Stimulated activated CD8-positive, alpha-beta memory T cell treated with anti-CD3 and anti-CD28 coated beads, Interleukin-15, amount 100 ng/mL, for 1 hour (primary cell): ENCODE measurements at places on chromosomes 2 and 18.

DNA sequence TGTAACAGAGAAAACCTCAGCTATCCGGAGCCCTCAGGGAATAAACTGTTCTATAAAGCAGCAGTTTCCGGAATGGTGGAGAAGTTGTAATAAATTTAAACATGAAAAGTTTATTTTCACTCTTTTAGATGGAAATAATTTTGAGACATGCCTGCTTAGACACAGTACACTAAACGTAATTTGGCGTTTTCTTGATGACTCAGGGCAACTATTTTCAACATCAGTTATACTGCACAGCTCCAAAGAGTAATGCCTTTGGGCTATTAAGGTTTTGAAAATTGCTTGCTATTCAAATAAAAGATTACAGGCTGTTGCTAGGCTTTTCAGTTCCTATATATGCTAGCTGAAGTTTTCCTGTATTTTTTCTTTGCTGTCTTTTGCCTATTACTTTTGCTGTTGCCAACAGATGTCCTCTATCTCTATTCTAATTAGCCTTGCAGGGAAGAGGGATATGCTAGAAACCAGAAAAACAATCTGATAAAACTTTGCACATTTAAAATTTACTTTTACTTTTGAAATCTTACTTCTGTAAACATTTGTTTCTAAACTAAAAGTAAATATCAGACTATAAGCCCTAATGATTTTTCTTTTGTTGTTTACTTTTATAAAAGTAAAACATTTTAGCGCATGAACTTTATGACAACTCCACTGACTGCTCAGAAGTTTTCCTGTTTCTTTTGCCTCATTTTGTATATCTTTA, 113.4 kb upstream of the WDSUB1 start:
- DNase-seq: no peak

- DNase-seq: no peak
Observed at GRCh38 chr2:200476836-200477235, 33.0 kb downstream of the KCTD18 start.

DNA sequence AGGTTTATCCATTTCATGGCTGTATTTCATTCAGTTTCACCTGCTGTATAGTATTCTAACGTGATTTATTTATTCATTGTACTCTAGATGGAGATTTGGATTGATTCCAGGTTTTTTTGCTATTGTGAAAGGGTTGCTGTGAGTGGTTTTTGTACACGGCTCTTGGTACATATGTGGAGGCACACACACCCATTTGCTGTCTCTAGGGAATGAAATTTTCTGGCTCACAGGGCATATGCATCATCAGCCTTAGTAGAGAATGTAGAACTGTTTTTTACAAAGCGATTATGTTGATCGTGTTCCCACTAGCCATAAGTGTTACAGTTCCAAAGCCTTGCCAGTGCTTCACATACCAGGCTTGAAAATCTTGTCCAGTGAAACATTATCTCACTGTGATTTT, 5.1 kb downstream of the SPTBN1 start:
- no peak for DNase-seq

DNA sequence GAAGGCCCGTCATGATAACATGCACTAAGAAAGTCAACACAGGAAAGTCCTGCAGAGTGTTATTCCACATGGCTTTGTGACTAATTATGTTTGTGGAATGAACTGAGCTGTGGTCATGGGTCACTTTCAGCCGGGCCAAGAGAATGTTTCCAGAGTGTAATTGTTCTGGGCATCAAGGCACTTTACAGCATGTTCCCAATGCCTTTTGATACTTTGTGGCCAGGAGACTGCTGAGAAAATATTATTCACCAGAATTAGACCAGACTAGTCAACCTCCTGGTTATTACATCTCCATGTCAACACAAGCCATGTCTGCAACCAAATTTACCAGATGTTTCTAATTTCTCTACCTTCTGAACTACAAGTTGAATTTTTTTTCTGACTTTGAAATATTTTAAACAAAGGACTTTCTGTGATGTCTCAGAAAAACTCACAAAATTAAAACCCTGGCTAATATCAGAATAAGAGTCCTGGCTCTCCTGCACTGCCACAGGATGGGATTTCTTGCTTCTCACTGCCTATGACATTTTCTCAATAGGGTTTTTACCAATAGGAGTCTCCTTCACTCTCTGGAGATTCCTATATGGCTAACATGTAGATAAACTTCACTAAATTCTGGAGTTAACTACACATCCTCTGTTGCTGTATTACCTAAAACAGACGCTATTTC, 90.6 kb upstream of the WDR75 start:
- DNase-seq: no peak

DNA sequence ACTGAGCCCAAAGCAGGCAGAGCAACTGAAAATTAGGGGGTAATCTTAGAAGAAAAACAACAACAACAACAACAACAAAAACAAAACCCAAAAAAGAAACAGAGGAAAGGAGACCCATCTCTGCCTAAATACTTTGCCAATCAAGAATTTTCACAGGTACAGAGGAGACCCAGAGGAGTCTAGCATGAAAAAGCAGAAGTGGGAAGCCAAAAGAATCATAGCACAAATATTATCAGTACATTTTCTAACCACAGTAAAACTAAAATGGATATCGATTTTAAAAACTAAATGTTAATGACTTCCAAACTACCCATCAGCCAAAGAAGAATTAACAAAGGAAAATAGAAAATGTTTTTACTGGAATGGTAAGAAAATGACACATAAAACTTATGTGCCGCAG, 148.1 kb downstream of the BAZ2B start:
- no peak for DNase-seq

GRCh38 chr18:79962835-79963657, 1.4 kb upstream of the HSBP1L1 start:
- DNase-seq: no peak

DNA sequence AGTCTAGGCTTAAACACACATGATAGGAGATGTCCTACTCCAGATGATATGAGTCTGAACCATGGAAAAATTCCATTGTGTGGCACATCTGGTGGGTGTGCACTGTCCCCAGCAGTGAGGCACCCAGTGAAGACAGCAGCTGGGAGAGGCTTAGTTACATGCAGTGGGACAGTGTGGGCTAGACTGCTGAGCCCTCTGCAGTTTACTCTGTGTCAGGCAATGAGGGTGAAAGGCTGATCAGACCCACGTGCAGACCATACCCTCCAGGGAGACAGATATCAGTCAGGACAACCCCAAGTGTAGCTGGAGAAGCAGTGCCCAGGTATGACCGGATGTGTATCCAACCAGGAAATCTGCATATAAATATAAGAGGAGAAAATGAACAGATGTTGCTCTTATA, 13.4 kb downstream of the IL37 start:
- DNase-seq: no peak

DNA sequence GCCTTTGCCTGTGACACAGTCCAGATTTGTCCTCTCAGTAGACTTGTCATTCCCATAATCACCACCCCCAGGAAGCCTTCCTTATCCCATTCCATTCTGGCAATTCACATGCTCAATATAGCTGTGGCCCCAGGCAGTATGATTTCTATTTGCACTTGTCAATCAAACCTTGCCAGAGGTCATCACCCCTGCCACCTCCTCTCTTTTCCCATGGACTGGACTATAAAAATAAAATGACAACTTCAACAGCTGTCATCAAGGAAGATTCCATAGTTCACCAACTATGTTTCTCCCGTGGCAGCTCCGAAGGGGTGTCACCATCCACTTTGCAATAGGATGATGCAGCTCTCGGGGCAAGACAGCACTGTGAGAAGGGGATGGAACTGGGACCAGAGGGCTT, 255.7 kb downstream of the CELF4 start:
- no peak for DNase-seq

- no peak for DNase-seq
Observed at GRCh38 chr2:169683425-169684134, 10.6 kb downstream of the CFAP210 start.

- DNase-seq: no peak
Observed at GRCh38 chr18:79546781-79547272, 132.8 kb upstream of the CTDP1 start.

GRCh38 chr18:48721312-48721711, 182.5 kb downstream of the CTIF start:
- DNase-seq: no peak

DNA sequence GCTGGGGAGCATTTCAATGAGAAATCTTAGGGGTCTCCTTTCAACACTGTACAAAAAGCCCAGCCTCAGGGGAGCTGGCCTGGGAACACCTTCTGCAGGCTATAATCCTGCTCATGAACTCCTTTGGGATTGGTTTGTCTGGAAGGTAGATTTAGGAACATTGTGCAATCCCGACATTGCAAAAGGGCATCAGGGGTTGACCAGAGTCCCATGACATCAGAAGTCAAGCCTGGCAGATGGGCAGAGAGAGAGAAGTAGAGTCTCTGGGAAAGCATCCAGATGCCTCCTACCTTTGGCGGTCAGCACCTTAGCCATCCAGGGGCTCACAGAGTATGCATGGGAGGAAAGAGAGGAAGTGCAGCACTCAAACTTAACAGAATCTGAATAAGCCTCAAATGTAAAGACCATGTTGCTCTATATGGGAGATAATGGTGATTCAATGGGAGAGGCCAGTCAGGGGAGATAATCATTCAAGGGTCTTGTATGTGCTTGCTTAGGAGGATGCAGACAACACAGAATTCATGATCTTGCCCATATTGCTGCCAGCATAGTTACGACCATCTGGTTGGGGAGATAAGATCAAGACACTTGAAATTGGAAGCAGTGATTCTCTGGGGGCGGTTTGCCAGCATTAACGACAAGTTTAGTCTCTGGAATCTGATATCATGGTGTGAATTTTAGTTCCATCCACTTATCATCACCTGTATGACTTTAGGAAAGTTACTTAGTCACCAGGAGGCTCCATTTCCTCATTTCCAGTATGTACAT, 58.3 kb upstream of the UPP2 start:
- DNase-seq: no peak

GRCh38 chr2:212274215-212274614, 264.4 kb downstream of the ERBB4 start:
- DNase-seq: no peak

GRCh38 chr2:159459279-159459678, 157.1 kb downstream of the BAZ2B start:
- DNase-seq: no peak

DNA sequence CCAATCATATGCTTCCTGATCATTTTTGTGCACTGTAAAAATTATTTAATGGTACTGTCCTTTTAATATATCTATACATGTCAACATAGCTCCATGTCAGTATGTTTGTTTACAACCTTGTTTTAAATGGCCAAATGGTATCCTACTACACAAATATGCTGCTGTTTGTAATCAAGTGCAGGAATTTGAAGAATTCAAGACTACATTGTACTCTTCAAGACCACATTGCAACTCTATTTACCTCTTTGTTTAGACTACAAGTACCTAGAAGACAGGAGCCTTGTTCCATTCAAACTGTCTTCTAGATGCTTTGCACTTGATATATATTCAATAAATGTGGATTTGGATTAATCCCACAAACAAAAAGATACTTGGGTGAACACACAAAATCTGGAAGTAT, 41.7 kb downstream of the CNTNAP5 start:
- no peak for DNase-seq

GRCh38 chr18:49228187-49228586, 232.3 kb downstream of the DYM start:
- no peak for DNase-seq

DNA sequence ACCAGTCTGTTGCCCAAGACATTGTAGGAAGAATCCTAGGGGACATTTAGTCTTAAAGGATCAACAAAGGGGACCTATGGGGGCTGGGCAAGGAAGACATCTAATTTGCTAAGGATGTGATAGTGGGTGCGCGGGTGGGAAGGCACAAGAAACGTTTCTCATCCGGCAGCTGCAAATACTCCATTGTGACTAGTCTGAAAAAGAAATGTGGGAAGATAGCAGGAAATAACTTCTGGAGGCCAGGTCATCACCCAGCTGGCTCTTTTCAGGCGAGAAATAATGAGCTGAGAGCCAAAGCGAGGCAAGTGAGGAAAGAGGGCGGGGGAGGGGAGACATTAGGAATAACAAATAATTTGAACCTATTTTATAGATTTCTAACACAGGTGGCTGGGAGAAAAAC, 70.3 kb upstream of the NCK2 start:
- DNase-seq: no peak

DNA sequence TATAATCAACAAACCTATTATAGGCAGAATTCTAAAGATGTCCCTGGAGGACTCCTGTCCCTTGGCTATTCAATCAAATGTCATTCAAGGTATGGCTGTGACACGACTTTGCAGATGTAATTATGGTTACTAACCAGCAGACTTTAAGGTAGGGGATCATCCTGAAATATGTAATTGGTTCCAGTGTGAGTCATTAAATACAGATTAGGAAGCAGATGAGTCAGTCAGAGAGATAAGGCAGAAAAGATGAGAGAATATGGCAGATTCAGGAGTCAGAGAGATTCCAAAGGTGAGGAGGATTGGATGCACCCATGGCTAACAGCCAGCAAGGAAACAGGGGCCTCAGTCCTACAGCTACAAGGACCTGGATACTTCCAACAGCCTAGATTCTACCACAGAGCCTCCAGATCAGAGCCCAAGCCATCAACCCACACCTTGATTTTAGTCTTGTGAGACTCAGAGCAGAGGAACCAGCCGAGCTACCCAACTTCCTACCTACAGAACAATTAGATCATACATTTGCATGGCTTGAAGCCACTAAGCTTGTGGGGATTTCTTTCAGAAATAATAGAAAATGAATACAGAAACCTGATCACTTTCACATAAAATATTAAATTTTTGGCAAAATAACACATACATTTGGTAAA, 11.2 kb upstream of the PROM2 start:
- no peak for DNase-seq

DNA sequence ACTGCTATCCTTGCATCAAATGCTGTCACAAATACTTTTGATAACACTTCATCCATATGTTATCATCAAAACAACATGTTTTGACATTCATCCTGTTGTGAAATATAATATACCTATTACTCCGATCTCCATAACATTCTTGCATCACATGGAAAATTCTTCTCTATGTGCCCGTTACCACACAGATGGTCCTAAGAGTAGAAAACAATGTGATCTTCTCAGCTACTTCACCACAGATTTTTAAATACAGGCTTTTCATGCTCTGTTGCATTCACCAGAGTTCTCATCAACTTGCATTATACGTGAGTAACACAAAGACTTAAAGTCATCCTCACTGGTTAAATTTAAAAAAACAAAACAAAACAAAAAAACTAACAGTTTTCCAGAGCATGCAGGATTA, 1603.3 kb upstream of the ZEB2 start:
- no peak for DNase-seq

DNA sequence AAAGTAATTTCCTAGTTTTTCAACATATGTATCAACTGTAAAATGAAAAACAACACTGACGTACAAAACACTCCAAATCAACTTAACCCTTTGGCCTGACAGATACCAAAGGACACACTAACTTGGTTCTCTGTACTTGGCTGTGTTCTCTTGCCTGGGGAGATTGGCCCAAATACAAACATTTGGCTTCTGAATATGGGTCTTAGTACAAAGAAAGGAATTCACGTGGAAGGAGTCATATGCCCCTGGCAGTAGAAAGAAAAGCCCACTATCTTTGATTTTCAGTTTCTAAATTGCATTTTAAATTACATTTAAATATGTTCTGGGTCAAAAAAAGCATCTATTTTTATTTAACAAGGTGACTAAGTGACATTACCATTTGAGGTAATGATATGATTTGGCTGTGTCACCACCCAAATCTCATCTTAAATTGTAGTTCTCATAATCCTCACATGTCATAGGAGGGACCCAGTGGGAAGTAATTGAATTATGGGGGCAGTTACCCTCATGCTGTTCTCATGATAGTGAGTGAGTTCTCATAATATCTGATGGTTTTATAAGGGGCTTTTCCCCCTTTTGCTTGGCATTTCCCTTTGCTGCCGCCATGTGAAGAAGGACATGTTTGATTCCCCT, 153.6 kb upstream of the CCDC195 start:
- DNase-seq: no peak

GRCh38 chr2:28411166-28411755, 18.6 kb downstream of the FOSL2 start:
- no peak for DNase-seq
